ENCODE measurements at places on chromosomes 6 and 20. TPM values are rescaled to one million over a fixed set of nuclear protein-coding genes. Genes with fewer than 3 reads are reported as not detected.

Gene GNAS
- total RNA-seq, result 316 TPM

Gene SEMG2
- not detected for total RNA-seq

Gene SEMG1
- not detected for total RNA-seq

Gene TCP11
- total RNA-seq, result 0.18 TPM

Gene GJA10
- not detected for total RNA-seq

Gene GMPR
- total RNA-seq, result 32.3 TPM

Gene ZNF165
- total RNA-seq, result 0.33 TPM

Gene CARMIL1
- 8.2 TPM for total RNA-seq

Gene EYS
- total RNA-seq, result not detected

Gene MYMX
- total RNA-seq, result 0.13 TPM

Gene THBD
- total RNA-seq, result 139 TPM

Gene SPATA25
- total RNA-seq, result 0.59 TPM

Gene BPIFB1
- total RNA-seq, result not detected

Gene GTSF1L
- total RNA-seq, result not detected

Gene CUL7
- total RNA-seq, result 26.5 TPM

Gene GPR6
- not detected for total RNA-seq

Gene RAB32
- total RNA-seq, result 137 TPM

Gene PI16
- under 0.01 TPM for total RNA-seq

Gene EMILIN3
- not detected for total RNA-seq

Gene CLPSL1
- total RNA-seq, result not detected

Gene C20orf144
- 0.11 TPM for total RNA-seq

Gene FUCA2
- 36.5 TPM for total RNA-seq

Gene RWDD2A
- 4.6 TPM for total RNA-seq

Gene NRSN1
- not detected for total RNA-seq

Gene STMN3
- 3.1 TPM for total RNA-seq

Gene ME1
- 16.1 TPM for total RNA-seq

Measured in pulmonary artery endothelial cell (primary cell).